Posterior vena cava (tissue), 2 donors: ENCODE measurements at places on chromosomes 1 and 21. TPM values are rescaled to one million over a fixed set of nuclear protein-coding genes. Genes with fewer than 3 reads are reported as not detected.

ELAVL4 gene
- not detected for total RNA-seq

DNA sequence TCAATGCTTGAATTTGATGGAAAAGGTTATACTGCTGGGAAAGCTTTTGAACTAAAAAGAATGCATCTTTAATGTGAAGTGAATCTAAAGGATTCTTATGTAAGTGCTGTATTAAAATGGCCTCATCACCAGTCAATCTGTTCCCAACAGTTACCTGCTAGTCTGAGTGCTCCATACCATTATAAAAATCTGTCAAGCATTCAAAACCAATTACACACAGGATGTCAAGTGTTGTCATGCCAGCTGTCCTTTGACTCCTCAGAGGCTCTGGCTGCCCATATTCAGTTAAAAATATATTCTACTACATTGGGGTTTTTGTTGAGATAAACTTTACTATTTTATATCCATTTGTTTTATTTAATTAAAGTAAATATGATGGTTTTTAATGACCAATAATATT is 1587.7 kb downstream of the AMY1C start:
- no peak for DNase-seq

GRCh38 chr1:185816460-185816859 is 82.3 kb downstream of the HMCN1 start:
- DNase-seq = no peak

TSSK3 gene
- total RNA-seq = 2.6 TPM

GRCh38 chr1:42178249-42178648 is 13.7 kb upstream of the GUCA2A start:
- DNase-seq = no peak

GRCh38 chr1:243587823-243588560 is 262.1 kb downstream of the AKT3 start:
- no peak for DNase-seq

- DNase-seq = no peak
Measured at GRCh38 chr1:155126556-155127104, 1.0 kb upstream of the EFNA1 start.

DNA sequence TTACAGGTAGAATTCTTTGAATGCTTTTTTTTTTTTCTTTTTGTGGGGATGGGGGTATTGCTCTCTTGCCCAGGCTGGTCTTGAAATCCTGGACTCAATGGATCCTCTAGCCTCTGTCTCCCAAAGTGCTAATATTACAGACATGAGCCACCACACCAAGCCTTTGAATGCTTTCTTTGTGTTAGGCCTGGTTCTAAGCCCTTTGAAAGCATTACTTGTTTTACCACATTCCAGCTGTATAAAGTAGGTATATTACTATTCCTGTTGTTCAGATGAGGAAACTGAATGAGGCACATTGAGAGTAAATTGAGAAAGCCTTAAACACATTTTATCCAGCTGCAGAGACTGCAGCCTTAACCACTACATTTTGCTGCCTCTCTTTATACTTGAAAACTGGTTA is 841.8 kb upstream of the ADGRL4 start:
- no peak for DNase-seq

AK4 gene
- 86.5 TPM for total RNA-seq
